ENCODE measurements at places on chromosomes 1 and 21.

DNA sequence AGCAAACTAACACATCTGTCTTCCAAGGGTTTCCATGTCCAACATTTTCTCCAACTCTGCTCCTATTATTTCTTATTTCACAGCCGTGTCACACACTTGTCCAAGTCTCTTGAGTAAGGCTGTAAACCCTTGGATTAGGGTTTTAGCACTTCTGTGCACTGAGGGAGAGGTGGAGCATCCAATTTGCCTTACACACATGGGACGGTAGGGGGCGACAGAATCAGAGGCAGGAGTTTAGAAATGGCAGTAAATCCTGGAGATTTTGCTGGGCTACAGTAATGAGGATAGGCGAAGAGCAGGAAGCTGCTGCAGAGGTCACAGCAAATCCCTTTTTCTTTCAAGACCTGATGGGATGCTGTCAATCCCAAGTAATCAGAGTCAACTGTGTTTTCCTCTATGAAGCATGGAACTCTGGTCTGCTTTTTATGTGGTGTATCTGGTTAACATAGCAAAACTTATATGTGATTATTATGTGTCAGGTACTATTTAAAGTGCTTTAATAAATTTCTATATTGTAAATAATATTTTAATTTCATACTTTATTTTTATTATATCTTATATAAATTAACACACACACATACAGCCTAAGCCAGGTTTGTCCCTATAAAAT, 15.4 kb upstream of the LCE5A start:
- DNase-seq, result peak; percentile 12

DNA sequence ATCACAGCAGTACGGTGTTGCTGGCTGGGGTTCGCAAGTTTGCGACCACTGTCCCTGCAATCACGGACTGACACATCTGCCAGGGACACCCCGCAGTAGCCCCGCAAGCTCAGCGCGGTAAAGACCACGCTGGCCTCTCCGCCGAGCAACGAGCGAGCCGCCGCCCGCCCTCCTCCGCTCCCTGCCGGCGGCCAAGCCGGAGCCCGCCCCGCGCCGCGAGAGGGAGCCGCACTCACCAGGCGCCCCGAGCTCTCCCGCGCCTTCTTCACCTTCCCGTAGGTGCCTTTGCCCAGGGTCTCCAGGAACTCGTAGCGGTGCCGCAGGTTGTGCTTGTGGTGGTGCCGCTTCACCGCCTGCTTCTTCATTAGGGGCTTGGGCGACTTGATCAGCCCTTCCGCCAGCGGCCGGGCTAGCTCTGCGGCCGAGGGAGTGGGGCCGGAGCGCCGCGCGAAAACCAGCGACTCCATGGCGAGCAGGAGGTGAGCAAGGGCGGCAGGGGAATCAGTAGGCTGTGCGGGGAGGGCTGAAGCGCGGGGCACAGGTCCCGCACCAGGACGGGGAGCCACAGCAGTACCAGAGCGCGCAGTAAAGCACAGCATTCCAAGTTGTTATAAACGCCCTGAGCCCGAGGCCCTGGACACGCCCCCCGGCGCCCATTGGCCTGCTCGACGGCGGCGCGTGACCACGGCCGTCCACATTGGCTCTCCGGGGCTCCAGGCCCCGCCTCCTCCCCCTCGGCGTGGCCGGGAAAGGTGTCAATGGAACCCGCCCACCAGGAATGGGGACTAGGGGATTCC, at the start of gene NUAK2:
NUAK2 (minus strand) TSS at position 584 of the 797 bp plus-strand sequence; CDS start at position 467, 117 bp downstream.
- DNase-seq, result peak; percentile 82

DNA sequence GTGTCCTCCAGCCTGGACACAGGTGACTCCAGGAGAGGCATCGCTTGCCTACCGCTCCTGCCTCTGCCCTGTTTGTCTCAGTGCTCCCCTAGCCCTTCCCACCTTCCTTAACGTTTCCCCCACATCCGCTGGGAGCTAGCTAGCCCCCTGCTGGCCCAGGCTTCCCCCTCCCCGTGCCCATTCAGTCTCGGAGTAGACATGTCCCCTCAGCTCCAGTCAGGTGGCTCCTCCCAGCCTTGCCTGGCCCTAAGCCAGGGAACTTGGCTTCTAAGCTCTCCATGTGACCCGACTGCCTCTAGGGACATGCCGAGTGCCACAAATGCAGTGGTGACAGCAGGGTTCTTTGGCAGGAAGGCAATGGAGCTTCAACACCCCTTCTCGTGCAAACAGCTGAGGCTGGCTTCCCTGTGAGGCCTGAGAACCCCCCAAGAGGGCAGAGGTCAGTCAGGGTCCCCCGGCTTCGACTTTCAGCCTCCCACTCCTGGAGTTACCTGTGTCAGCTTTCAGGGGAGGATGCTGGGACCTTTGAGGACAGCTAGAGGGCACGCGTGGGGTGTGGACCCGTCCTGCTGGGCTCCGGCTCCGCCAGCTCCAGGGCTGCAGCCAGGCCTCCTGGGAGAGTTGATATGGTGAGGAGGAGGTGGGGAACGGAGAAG, 16.2 kb downstream of the DRAXIN start:
- DNase-seq, result no peak

GRCh38 chr1:38858833-38859560, 575 bp downstream of the RRAGC start:
- peak; percentile 79 for DNase-seq

- peak; percentile 14 for DNase-seq
Measured at GRCh38 chr21:25862596-25862995, 127.8 kb downstream of the GABPA start.

DNA sequence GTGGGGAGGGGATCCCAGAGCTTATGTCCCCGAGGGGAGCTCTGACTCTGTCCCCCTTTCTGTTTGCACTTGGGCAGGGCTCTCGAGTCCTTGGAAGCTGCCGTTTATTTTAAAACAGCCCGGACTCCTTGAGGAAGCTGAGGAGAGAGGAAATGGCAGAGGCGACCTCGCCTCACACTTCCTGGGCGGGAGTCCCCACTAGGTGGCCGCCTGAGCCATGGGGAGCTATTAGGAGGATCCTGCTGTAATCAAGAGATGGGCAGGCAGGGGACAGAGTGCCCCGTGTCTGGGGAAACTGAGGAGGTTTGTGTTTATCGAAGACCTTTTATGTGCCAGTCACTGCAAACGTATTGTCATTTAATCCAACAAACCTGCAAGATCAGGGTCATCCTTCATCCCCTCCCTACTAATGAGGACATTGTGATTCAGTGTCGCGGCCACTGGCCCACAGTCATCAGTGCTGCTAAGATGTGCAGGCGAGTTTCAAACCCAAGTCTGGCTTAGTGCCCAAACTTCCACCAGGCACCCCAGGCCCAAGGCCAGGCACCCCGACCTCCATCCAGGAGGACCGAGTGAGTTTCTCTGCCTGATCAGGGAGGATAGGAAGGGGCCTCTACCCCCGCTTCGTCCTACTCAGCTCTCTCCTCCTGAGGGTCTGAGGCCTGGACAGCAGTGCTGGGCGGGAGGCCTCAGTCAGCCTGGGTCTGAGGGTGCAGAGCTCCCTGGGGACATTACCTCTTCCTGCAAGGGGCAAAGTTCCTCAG, 316.9 kb upstream of the VAMP3 start:
- DNase-seq, result no peak

GRCh38 chr1:2639607-2640521, 7.0 kb upstream of the MMEL1 start:
- no peak for DNase-seq

GRCh38 chr1:9250411-9251381, 16.1 kb downstream of the H6PD start:
- no peak for DNase-seq

DNA sequence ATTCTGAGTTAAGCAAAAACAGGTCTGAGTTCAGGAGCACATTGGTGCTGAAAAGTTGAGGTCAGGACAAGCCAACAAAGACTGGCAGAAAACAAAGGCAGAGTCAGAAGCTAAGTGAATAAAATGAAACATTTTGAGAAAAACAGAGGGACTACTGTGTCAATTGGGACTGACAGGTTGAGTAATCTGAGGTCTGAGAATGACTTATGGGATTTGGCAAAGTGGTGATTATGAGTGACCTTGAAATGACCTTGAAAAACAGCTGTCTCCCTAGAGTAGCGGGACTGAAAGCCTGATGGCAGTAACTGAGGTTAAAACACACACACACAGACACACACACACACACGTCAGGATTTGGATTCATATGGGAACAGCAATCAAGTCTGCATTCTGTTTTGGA, 8.8 kb upstream of the COG2 start:
- DNase-seq, result no peak

- no peak for DNase-seq
Measured at GRCh38 chr1:103416681-103417286, 108.7 kb upstream of the RNPC3 start.

DNA sequence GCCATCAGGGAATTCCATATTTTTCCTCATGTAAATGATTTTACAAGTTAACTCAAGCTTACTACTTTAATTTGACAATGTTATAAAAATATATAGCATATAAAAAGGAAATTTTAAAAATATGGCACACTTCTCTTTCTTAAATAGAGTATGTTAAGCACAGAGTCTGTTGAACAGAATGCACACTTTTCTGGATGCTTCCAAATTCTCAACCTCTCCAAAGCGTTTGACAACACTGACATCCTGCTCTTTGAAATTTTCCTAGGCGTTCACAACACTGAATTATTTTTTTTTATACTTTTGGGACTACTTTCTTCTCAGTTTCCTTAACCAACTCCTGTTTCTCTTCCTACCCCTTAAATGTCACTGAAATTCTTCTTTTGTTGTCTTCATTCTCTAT, 117.8 kb upstream of the PLXNA2 start:
- DNase-seq, result no peak

GRCh38 chr21:31912501-31912900, 39.7 kb downstream of the HUNK start:
- DNase-seq, result no peak

DNA sequence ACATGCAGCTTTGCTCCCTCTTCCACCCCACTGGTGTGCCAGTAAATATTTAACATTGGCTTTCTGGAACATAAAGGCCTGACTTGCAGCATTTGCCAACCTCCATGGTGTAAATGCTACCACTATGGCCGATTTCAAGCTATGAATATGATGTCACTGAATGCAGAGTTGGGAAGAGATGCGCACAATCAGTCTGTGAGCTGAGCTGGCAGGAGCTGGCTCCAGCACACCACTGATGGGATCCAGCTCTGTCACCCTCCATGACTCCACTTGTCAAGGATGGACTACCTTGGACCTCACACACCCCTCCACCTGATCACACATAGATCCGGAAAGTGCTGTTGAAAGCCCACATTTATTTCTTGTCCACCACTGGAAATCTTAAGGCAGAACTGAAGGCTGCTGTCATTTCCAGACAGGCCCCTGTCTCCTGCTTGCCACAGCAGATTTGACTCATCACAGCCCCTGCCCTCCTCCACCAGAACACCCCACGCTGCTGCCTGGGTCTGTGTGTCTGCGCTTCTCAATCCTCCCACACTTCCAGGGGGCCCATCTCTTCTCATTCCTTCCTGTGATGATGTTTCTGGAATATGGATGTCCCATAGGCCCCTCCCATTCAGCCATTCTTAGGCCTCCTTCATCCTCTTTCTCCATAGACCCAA, 82.2 kb upstream of the BCAR3 start:
- no peak for DNase-seq

DNA sequence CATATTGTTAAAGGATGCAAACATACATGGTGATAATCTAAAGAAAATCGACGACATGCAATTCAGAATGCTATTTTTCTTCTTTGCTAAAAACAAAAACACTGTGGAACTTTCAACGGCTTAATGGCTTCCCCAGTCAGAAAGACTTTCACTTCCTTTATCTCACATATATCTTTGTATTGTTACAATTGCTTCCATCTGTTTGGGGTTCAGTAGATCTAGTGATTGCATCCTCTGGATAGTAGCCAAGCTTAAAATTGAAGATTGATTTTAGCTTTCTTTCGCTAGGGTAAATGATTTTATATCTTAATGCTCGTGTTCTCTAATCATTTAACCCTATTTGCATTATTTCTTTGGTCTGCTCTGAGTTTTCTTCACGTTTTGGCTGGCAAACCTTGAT, 31.8 kb upstream of the ADAMTS1 start:
- DNase-seq, result no peak

GRCh38 chr1:26356106-26356505, 2.2 kb upstream of the CRYBG2 start:
- DNase-seq, result no peak

DNA sequence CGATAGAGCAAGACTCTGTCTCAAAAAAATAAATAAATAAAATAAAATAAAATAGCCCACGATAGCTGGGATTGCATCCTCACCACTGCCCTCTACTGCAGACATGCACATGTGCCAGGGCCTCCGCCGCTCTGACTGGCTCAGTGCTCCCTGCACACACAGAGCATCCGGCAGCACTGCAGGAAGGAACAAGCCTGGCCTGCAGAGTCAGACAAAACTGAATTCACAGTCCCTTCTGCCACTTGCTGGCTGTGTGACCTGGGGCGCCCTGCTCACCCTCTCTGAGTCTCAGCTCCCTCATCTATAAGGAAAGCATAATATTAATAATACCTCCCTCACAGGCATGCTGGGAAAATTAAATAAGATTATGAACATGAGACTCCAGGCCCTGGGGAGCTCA, 35.4 kb downstream of the CSMD2 start:
- no peak for DNase-seq

DNA sequence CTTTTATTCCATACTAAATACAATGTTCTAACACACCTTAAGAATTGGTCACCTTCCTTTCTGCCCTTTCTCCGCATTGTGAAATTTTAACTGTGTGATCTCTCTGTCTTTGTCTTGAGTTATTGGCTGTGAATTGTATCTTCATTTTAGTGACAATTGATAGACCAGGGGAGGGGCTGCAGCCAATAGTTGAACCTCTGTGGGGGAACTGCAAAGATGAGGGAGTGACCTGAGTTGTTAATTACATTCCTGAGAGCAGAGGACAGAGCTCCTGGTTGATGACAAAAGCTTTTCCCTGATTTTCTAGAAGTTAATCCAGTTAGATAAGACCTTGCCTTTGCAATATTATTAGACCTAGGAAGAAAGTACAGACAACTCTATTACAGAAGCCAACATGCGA, 1535.7 kb downstream of the BRINP3 start:
- no peak for DNase-seq

DNA sequence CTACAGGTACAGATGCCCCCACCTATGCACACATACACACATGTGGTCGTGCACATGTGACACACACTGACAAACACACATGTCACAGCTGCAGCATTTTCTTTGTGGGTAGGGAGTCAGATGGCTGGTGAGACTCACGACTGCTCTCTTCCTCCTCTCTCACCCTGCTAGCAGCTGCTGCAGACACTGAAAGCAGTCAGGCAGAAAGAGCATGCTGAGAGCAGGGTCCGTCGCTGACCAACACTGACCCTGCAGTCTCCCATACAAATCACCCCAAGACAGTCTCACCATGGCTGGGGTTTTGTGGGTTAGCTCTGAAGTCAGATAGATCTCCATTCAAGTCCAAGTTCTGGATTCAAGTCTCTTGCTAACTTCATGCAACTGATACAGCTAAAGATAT, 188.3 kb downstream of the ASTN1 start:
- no peak for DNase-seq

DNA sequence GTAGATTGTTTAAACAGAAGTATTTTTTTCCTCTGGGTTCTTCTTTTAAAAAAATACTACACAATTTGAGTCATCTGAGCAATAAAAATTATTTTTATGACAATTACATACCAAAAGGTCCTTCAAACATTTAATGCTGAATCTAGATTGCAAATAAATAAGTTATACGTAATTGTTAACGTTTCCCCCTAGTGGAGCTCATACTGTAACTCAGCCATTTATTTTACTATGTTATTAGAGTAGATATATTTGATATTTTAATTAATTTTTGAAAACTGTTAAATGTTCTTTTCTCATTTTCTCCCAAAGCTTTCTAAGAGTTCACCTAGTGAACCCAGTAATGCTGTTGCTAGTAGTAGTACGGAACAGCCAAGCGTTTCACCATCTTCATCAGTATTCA, 33.5 kb downstream of the ZMYM1 start:
- DNase-seq, result no peak

GRCh38 chr1:76835203-76835602, 32.1 kb upstream of the ST6GALNAC5 start:
- DNase-seq, result no peak

- no peak for DNase-seq
Measured at GRCh38 chr1:36035154-36035553, 48.7 kb upstream of the TEKT2 start.

Measured in CD14-positive monocyte (primary cell).